ENCODE measurements at places on chromosomes 16 and 17.

DNA sequence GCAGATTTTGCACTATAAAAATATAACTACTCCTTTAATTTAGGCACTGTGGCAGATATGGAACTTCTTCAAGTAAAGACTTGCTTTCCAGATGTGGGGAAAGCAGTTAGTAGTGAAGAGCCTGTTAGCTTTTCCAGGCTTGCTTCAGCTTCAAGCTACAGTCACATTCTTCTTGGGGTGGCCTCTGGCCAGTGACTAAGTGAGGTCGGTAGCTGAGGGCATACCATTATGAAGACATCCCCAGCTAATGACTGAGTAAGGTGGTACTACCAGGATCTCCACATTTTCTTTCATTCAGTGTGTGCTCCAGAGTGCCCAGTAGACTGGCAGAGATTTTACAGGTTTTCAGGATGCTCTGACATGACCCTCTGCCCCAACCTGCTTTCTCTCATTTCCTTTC is 167.1 kb upstream of the KIF2B start:
- no peak overlapping the region for H3K27ac ChIP-seq
- H3K4me1 ChIP-seq, result no peaks in the 10 kb centered on the region
- peak; percentile 25 for DNase-seq
- no peaks in the 10 kb centered on the region for H3K27me3 ChIP-seq
- H3K4me3 ChIP-seq, result no peak overlapping the region
- H3K36me3 ChIP-seq, result no peaks in the 10 kb centered on the region

GRCh38 chr16:54335230-54335629 is 48.6 kb upstream of the IRX3 start:
- no peak for DNase-seq
- no peaks in the 10 kb centered on the region for H3K4me1 ChIP-seq
- no peak overlapping the region for H3K4me3 ChIP-seq
- H3K27ac ChIP-seq, result no peak overlapping the region
- H3K36me3 ChIP-seq, result no peaks in the 10 kb centered on the region

GRCh38 chr17:57197466-57198071 is 58.8 kb upstream of the MSI2 start:
- DNase-seq, result no peak
- H3K4me3 ChIP-seq, result no peak overlapping the region
- H3K4me1 ChIP-seq, result no peaks in the 10 kb centered on the region
- H3K27ac ChIP-seq, result no peak overlapping the region
- H3K36me3 ChIP-seq, result no peaks in the 10 kb centered on the region

DNA sequence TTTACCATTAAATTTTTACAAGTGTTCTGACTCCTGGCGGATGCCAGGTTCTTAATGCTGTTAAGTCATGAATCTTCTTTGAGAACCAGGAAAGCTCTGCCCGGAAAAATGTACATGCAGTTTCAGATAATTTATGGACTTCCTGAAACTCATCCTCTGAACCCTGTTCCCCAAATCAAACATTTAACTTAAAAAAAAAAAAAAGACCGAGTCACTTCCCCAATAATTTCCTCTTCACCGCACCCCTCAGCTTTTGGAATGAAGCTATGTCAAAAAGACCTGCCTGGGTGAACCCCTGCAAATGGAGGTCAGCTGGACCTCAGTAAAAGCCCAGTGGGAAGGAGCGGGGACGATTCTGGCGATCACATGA is 15.0 kb downstream of the ZNF232 start:
- no peak for DNase-seq
- H3K36me3 ChIP-seq, result no peaks in the 10 kb centered on the region
- H3K4me1 ChIP-seq, result no peaks in the 10 kb centered on the region
- H3K27ac ChIP-seq, result no peak overlapping the region
- no peak overlapping the region for H3K4me3 ChIP-seq

- H3K4me3 ChIP-seq, result no peak overlapping the region
- DNase-seq, result no peak
- H3K27ac ChIP-seq, result no peak overlapping the region
- no peaks in the 10 kb centered on the region for H3K36me3 ChIP-seq
- peaks cover 18% of the 10 kb centered on the region for H3K27me3 ChIP-seq
Observed at GRCh38 chr17:76886395-76886794, 18.2 kb downstream of the MGAT5B start.

DNA sequence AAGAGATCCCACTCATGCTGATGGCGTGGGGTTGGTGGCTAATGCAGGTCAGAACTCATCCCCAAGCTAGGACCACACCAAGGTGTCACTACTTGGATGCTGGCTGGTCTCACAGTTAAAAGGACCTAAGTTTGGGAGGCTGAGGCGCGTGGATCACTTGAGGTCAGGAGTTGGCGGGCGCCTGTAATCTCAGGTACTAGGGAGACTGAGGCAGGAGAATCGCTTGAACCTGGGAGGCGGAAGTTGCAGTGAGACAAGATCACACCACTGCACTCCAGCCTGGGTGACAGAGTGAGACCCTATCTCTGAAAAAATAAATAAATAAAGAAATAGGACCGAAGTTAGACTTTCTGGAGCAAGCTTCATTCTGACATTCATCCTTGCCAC is 6.6 kb upstream of the CDC42EP4 start:
- H3K36me3 ChIP-seq, result no peaks in the 10 kb centered on the region
- no peaks in the 10 kb centered on the region for H3K27me3 ChIP-seq
- H3K27ac ChIP-seq, result no peak overlapping the region
- H3K4me1 ChIP-seq, result peaks cover 9% of the 10 kb centered on the region

DNA sequence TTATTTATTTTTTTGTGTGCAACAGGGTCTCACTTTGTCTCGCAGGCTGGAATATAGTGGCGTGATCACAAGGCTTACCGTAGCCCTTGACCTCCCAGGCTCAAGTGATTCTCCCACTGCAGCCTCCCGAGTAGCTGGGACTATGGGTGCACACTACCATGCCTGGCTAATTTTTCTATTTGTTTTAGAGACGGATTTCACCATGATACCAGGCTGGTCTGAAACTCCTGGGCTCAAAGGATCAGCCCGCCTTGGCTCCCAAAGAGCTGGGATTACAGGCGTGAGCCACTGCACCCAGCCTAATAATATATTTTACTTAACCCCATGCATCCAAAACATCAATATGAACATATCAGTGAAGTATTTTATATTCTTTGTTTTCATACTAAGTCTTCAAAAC is 2.0 kb downstream of the CCDC200 start:
- H3K4me3 ChIP-seq, result no peak overlapping the region
- peaks cover 17% of the 10 kb centered on the region for H3K36me3 ChIP-seq
- H3K4me1 ChIP-seq, result no peaks in the 10 kb centered on the region
- no peaks in the 10 kb centered on the region for H3K27me3 ChIP-seq

DNA sequence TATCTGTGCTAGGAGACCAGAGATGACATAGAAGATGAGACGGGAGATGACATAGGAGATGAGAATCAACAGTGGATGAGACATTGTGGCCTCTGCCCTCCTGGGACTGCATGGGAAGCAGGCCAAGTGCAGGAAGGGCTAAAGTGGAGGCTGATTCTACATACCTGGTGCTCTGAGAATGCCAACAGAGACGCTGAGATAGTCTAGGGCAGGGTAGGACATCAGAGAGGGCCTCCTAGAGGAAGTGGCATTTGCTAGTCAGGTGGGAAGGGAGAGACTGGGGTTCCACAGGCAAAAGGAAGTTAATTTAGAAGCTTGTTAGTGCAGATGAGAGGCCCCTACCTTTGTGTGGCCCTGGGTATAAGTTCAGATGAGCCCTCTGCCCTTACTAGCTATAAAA is 224.2 kb downstream of the CBLN1 start:
- H3K36me3 ChIP-seq, result no peaks in the 10 kb centered on the region
- DNase-seq, result no peak
- no peak overlapping the region for H3K4me3 ChIP-seq
- H3K27ac ChIP-seq, result no peak overlapping the region
- H3K4me1 ChIP-seq, result no peaks in the 10 kb centered on the region

GRCh38 chr16:80807906-80808305 is 3.5 kb upstream of the CDYL2 start:
- no peak for DNase-seq
- no peaks in the 10 kb centered on the region for H3K27me3 ChIP-seq
- H3K36me3 ChIP-seq, result no peaks in the 10 kb centered on the region
- no peaks in the 10 kb centered on the region for H3K4me1 ChIP-seq
- no peak overlapping the region for H3K4me3 ChIP-seq

DNA sequence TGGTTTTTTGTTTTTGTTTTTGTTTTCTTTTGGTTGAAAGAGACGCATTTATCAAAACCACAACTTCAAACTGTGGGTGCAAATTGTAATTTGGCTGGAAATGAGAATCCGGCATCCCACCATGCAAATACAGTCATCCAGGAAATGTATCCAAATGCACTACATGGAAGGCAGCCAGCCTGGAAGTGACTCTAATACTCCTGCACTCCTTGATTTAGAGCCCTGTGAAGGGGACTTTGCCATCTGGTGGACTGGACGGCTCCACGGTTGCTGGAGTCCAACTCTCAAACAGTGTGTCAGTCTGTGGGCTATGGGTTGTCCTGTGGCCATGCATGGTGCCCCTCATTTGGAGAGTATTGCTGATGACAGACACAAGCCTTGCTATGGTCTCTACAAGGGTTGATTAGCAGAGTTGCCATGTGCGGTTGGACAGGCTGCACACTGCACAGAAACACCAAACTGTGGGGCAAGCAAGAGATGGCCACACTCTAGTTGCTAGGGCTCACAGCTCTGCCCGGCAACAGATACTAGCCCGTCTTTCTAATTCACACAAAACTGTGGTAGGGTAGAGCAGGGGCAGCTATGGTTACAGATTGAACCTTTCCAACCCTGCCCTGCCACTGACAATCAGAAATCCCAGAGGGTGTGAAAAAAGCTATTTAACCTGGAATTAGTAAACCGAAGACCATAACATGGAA is 62.4 kb downstream of the VAT1L start:
- peak; percentile 60 for DNase-seq
- no peak overlapping the region for H3K4me3 ChIP-seq
- H3K4me1 ChIP-seq, result peaks cover 2% of the 10 kb centered on the region
- no peaks in the 10 kb centered on the region for H3K27me3 ChIP-seq

- no peaks in the 10 kb centered on the region for H3K4me1 ChIP-seq
- no peaks in the 10 kb centered on the region for H3K36me3 ChIP-seq
- no peak overlapping the region for H3K4me3 ChIP-seq
- no peaks in the 10 kb centered on the region for H3K27me3 ChIP-seq
Observed at GRCh38 chr17:53133876-53134275, 688.9 kb upstream of the KIF2B start.

DNA sequence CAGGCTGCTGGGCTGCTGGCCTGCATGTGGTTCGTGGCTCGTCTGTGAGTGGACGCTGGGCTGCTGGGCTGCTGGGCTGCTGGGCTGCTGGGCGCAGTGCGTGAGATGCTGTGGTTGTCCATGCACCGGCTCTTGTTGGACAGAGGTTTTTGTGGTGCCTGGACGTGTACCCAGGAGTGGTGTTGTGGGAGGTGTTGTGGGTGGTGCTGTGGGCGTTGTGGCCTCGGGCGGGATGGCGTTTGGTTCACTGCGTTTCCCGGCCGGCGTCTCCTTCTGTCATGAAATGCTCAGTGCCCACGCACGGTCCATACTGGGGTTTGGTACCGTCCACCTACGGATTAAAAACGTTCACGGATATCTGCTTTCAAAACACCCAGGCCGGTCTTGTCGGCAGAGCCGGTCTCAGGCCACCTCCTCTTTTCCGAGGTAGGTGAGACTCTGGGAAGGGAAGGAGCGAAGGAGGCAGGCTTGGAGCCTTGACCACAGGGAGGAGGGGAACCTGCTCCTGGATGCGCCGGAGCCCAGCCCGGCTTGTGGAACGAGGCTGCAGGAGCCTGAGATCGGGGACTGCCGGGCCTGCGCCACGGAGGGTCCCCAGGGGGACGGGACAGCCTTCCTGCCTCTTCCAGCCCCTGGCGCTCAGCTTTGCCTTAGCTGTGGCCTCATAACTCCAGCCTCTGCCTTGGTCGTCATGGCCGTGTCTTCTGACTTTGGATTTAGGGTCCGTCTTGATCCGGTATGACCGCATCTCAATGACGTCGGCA is 29.8 kb upstream of the GNG13 start:
- H3K4me3 ChIP-seq, result no peak overlapping the region
- no peak for DNase-seq
- peaks cover 10% of the 10 kb centered on the region for H3K27me3 ChIP-seq
- no peak overlapping the region for H3K27ac ChIP-seq
- H3K4me1 ChIP-seq, result peaks cover 2% of the 10 kb centered on the region

DNA sequence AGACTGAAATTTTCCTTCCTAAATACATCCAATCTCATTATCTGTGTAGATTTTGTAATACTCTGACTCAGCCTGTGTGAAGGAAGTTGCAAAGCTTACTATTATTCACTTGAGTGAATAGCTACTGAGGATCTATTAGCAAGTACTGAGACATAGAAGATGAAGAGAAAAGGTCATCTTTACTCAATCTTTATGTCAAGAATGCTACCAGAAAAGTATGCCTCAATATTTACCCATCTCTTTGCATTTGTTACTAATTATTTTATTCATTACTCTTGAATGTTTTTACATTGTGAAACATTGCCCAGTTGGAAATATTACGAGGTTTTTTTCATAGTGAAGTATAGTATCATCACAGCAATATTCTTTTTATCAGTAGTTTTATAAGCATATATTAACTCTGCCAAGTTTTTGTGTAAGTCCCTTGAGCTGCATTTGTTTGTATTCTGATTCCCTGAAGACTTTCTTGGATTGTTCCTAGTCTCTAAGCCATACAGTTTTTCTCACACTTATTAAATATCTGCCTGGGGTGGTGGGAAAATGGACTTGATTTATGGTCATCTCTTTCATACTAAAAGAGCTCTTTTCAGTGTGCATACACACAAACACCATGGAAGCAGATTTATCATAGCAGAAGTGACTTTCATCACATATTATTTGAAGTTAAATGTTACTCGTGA is 110.4 kb downstream of the MRTFB start:
- no peaks in the 10 kb centered on the region for H3K36me3 ChIP-seq
- no peak overlapping the region for H3K27ac ChIP-seq
- no peaks in the 10 kb centered on the region for H3K27me3 ChIP-seq
- H3K4me1 ChIP-seq, result peaks cover 12% of the 10 kb centered on the region
- no peak overlapping the region for H3K4me3 ChIP-seq

- DNase-seq, result no peak
- H3K4me3 ChIP-seq, result peak overlapping the region; percentile 2
- no peaks in the 10 kb centered on the region for H3K36me3 ChIP-seq
- H3K27me3 ChIP-seq, result no peaks in the 10 kb centered on the region
- H3K4me1 ChIP-seq, result peaks cover 23% of the 10 kb centered on the region
Observed at GRCh38 chr16:3949287-3949686, 68.8 kb upstream of the CREBBP start.

GRCh38 chr16:3068487-3068886 is 3.0 kb downstream of the IL32 start:
- H3K36me3 ChIP-seq, result no peaks in the 10 kb centered on the region
- peaks cover 9% of the 10 kb centered on the region for H3K27me3 ChIP-seq
- H3K4me3 ChIP-seq, result no peak overlapping the region
- H3K27ac ChIP-seq, result no peak overlapping the region

DNA sequence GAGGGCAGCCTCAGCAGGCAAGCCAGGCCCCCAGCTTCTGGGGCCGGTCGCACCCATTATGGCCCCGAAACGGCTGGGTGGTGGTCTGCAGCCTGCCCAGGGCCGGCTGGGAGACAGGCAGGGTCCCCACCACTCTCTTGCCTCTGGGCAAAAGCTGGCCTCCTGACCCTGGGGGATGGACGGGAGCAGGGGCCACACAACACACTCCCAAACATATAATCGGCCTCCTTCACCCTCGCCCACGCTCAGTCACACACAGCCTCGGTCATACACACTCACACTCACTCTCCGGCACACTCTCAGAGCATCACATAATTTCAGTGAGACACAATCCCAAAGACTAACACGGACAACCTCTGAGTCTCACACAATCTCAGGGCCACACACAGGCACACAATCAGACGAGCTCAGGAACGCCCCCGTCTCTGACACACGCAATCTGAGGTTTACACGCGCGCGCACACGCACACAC is 589 bp downstream of the PEMT start:
- H3K4me1 ChIP-seq, result peaks cover 9% of the 10 kb centered on the region
- H3K4me3 ChIP-seq, result peak overlapping the region; percentile 67
- no peak for DNase-seq

Data from IMR-90 (cell line).